Body of pancreas (tissue), 4 donors: ENCODE measurements at places on chromosomes 4 and X. TPM values are rescaled to one million over a fixed set of nuclear protein-coding genes. Genes with fewer than 3 reads are reported as not detected.
A peak's percentile ranks its signal among the peaks of the same experiment; 100 is the strongest.

Gene DAPP1
- 1.3 TPM for total RNA-seq

Gene MAP7D3
- 6.7 TPM for total RNA-seq

- DNase-seq, result no peak
These were observed 12.3 kb upstream of the ENOX2 start for GRCh38 chrX:130915302-130915701.

DNA sequence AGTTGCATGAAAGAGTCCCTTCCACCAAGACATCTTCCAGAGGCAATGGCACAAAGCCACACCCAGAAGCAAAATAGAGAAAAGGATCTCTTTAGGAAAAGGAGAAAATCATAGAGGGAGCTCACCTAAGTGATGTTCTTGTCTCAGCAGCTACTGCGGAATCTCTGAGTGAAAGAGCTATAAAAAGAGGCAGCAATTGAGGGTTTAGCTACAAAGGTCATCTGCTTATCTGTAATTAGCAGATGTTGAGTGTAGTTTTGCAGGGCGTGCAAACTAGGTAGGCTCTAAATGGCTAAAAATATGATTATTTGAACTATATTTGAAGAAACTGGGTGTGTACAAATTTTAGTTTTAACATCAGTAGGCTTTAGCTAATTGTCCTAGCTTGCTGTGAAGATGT, 276.0 kb downstream of the HS3ST1 start:
- DNase-seq, result no peak

Gene RHOXF2
- total RNA-seq, result not detected

Gene RS1
- total RNA-seq, result not detected

Gene IQCM
- not detected for total RNA-seq

DNA sequence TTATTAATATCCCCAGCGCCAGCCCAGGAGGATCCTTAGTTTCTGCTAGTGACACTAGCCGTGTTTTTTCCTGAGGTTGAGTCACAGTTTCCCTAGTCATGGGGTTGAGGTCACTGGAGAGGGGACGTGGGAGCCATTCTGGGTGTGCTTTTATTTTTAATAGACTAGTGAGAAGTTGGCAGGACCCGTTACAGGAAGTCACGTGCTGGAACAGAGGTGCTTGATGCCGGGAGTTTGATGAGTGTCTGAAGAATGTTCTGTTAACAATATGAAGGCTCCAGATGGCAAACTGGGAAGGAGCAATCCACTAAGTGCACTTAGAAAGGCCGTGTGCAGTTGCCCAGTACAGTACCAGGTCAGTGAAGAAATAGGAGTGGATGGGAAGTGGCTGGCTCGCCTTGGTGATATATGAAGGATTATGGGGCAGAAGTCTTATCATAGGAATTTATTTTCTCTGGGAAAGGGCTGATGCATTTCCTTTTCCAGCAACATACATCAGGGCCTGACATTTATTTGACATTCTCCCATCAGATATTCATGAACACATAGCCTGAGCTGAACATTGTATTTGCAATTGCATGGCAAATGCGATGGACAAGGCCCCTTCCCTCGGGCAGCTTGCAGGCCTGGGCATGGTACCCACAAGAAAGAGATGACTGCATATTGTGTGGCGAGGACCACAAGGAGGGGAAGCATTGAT, 291.8 kb downstream of the FBXW7 start:
- DNase-seq, result no peak

GRCh38 chrX:133854290-133854689, 131.1 kb downstream of the GPC3 start:
- DNase-seq, result no peak

DNA sequence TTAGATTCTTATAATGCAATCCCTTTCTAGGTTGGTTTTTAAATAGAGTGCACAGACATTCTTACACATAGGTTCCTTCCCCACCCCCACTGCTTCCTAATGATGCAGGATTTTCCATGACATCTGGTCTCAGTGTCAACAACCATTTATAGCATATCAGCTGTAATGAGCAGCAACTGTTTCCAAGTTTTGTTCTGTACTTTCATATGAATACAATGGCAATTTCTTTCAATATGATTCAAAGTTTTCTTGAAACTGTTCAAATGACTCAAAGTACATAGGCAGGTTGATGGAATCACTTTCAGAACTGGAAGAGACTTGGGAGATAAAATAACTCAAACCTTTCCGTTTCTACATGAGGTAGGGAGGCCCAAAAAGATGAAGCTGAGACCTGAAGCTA, 220.7 kb downstream of the CAMK2D start:
- DNase-seq, result peak; percentile 9

Gene FRMD7
- total RNA-seq, result not detected
